ENCODE measurements at places on chromosomes 6 and 20. TPM values are rescaled to one million over a fixed set of nuclear protein-coding genes. Genes with fewer than 3 reads are reported as not detected.

- no peak for DNase-seq
These were observed 9.5 kb downstream of the OVOL2 start for GRCh38 chr20:18048176-18048575.

The GHRH gene
- not detected for total RNA-seq

- no peak for DNase-seq
These were observed 258.3 kb upstream of the FOXQ1 start for GRCh38 chr6:1053586-1053985.

GRCh38 chr20:63025534-63026331 lies 19.0 kb upstream of the BHLHE23 start:
- DNase-seq = peak; percentile 63

The ZNF341 gene
- 4.5 TPM for total RNA-seq

DNA sequence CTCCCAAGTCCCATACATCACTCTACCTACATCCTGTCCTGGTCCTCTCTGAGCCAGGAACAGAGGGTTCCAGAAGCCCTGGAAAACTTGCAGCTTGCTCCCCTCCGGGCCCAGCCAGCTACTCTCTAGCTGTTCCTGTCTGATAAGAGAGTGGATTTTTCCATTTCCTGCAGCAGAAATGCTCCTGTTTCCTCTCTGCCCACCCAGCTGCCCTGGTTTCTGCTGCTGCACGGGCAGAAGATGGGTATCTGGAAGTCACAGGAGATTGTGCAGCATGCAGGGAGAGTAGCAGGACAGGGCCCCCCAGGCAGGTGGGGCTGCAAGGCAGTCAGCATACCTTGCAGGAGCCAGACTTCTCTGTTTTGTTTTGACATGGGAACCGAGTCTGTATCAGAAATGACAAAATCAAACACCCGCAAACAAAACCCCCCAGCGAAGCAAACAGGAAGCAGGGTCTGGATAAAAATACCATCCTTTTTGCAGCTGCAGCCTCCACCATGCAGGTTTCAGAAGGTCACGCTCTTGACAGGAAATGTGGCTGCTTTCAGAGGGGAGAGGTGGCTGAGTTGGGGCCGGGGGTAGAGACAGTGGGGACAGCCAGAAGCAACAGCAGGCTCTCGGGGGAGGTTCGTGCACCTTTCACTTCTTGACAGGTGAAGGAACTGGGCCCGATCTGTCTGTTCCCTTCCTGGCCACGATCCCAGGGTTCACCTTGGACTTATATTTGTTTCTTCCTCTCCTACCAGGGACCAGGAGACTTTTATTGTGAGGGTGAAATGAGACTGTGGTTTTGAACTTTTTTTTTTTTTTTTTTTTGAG lies 50.8 kb upstream of the FAM83D start:
- DNase-seq = no peak
